Motor neuron (in vitro differentiated cells): ENCODE measurements at places on chromosomes 12 and 14.

GRCh38 chr12:10243818-10244520 lies 31.3 kb downstream of the GABARAPL1 start:
- ATAC-seq, result no peak

DNA sequence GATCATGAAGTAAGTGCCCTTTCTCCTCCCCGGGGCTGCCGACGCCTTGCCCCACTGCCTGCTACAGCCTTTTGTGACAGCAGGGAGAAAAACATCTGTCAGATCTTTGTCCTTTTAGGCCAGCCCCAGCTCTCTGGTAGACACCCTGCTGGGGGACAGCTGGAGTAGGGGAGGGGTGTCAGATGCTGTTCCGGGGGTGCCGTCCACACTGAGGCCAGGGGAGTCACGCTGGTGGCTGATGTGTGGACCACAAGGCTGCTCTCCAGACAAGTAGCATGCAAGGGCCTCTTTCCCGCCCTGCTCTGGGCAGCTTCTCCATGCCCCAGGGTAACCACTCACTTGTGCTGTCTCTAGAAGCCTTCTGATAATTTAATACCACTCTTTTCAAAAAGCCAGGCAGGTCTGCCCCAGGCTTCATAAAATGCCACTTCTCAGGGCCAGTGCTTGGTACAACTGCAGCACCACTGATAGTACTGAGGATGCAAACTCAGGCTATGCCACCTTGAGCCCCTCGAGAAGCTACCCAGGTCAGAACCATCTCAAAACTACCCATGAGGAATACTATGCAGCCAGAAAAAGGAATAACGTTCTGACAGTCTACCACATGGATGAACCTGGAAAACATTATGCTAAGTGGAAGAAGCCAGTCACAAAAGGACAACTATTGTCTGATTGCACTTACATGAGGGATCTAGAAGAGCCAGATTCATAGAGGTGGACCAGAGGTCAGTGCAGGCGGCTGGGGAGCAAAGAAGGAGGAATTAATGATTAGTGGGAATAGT lies 66.0 kb upstream of the RIN3 start:
- ATAC-seq, result no peak

GRCh38 chr14:104998801-104999200 lies 13.2 kb downstream of the CLBA1 start:
- ATAC-seq, result no peak

DNA sequence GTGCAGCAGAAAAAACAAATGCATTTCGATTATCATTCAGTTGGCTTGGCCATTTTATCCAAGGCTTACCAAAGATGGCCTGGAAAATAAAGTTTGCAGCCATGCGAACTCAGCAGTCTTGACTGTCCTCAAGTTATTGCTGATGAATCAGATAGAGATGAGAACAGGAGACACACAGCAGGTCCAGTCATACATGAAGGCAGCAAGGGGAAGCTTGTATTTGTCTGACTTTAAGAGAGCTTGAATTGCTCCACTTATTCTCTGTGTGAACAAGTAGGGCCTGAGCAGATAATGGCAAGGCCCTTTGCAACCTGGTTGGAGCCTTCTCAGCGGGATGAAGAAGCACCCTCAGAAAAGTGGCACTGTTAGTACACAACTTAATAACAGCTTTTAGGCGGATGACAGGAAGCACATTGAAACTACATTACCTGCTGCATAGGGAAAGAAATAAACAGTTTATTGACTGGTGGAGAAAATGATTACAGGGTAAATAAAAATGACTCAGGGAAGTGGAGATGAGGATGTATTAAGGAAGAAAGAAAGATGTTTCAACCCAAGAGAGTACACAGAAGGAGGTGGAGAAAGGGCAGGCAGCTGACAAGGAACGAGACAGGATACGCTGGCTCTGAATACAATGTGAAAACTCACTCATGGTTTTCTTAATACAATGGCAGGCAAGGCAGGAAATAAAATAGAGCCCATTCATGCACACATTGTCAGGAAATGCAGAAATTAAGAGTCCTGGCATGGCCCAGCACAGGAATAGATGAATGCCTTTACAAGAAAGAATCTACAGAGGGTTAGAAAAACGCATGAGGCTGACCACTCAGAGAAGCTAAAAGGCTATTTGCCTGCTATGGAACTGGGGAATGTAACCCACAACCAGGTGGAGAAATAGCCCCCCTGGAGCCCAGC lies 128.4 kb downstream of the GALC start:
- no peak for ATAC-seq

GRCh38 chr14:28999656-29000055 lies 233.1 kb downstream of the FOXG1 start:
- no peak for ATAC-seq
